ENCODE measurements at places on chromosomes 3 and 15.

DNA sequence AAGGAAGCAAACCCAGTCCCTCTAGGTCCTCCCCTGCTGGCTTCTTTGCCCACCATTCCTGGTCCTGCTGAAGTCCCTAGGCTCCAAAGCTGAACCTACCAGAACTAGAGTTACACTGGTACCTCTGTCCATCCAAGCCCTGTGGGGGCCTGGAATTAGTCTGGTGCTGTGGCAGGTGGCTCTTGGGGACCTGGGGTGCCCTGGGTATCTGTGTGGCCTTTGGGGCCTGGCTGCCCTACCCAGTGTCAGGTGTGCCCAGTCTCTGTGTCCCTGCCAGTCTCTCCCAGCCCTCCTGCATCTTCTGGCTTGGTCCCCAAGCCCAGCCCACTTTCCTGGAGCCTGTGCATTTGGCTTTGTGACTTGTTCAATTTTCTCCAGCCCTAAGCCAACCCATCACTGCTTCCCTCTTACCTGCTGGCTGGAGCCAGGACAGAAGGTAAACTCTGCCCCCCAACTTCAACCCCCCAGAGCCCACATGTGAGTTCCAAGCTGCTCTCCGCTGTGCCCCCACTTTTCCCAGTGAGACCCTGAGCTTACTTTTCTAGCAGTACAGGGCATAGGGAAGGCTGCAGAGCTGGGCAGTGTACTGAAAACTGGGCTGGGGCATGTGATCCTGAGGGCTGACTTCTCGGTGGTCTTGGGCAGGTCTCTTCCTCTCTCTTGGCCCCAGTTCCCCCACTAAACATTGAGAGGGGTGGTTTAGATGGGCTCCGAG is 28.3 kb upstream of the HHATL start:
- no peak for DNase-seq

GRCh38 chr3:4520033-4520816 is 27.1 kb downstream of the ITPR1 start:
- DNase-seq = no peak

DNA sequence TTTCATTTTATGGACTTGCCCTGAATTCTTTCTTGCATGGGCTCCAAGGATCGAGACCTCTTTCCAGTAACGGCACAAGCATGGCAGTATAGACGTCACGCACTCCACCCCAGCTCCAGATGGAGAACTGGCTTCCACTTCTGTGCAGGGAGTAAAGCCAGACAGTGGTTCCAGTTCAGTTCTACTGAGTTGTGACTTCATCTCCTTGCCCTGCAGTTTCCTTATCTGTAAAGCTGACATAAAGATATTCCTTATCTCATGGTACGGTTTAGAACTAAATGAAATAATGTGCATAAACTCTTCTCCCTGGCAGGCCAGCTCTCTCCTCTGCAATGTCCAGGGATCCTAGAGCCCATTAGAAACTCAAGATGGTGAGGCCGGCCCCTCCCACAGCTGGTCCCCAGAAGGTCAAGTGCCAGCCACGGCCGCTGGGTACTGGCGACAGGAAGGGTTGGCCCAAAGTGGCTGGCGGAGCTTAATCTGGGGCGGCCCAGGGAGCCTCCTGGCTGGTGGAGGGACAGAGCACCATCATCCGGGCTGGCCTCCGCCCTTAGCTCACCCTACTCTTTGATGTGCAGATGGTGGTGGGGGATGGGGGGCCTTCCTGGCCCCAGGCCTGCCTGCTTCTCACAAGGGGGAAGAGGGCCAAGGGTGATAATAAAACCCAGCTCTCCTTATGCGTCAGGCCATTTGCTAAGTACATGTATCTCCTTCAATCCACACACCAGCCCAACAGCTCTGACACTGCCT is 7.2 kb downstream of the MESP2 start:
- no peak for DNase-seq

DNA sequence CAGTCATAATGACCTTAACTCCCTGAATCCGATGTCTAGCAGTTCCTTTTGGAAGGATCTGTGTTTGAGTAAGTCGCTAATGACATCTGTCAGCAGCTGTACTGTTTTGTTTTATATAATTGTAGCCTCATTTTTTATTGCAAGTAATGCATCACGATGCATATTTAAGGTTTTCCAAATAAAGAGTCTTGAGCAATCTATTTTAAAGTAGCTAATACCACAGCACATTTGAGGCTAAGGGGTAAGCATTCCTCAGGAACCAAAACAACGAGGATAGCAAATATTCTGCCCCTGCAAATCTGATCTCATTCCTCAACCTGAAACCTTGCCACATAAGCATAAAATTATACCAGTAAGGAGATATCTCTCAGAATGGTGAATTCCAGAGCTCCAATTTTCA is 98.7 kb downstream of the TBC1D5 start:
- DNase-seq = no peak

DNA sequence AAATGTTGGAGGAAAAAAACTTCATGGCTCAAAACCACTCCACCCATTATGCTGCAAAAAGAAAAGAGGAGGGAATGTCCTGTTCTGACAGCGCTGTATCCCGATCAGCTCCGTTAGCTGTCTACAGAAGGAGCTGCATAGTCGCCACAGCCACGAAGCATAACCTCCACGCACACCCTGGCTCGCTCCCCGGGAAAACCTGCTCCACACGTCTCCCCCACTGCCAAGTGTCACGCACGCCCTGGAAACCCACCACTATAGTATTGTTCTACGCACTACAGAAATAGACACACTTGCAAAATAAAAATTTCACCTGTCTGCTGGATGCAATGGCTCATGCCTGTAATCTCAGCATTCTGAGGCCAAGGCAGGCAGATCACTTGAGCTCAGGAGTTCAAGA is 55.8 kb downstream of the TBC1D2B start:
- no peak for DNase-seq

GRCh38 chr3:142947799-142948575 is 15.5 kb downstream of the PAQR9 start:
- DNase-seq = no peak

DNA sequence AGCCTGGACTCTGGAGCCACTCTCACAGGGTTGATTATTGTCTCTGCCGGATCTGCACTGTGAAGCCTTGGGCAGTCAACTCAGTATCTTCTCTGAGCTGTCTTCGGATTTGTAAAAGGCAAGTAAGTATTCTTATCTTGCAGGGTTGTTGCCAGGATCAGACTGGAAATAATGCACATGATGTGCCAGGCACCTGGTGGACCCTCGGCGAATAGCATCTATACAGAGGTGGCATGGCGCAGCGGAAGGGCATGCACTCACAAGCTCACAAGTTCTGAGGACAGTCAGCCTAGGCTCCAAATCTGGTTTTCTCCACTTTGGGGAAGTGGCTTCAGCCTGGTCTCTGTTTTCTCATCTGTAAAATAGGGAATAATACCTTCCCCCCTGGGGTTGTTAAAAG is 113.9 kb downstream of the SRGAP3 start:
- DNase-seq = no peak

- no peak for DNase-seq
Measured at GRCh38 chr15:100206643-100207042, 135.1 kb downstream of the ADAMTS17 start.

GRCh38 chr15:33988384-33988783 is 20.1 kb downstream of the CHRM5 start:
- DNase-seq = no peak

DNA sequence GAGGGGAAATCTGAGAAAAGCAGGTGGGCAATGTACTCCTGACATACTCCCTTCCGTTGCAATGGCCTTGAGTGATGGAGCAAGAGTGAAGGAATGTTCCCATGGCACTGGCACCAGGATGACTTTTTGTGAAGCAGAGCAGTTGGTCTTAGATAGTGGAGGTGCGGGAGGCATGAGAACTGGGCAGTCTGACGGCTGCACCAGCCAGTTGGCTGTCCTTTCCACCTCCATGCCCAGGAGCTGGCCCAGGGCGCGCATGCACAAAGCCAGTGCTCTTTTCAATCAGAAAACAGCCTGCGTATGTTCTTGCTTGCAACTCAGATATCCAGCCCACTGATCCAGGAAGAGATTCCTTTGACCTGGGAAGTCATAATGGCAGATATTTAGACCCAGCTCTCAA is 136.8 kb downstream of the PGPEP1L start:
- no peak for DNase-seq

- DNase-seq = no peak
Measured at GRCh38 chr15:80396096-80396495, 8.1 kb upstream of the ARNT2 start.

GRCh38 chr3:171219258-171219657 is 192.7 kb upstream of the SLC2A2 start:
- DNase-seq = peak; percentile 53

DNA sequence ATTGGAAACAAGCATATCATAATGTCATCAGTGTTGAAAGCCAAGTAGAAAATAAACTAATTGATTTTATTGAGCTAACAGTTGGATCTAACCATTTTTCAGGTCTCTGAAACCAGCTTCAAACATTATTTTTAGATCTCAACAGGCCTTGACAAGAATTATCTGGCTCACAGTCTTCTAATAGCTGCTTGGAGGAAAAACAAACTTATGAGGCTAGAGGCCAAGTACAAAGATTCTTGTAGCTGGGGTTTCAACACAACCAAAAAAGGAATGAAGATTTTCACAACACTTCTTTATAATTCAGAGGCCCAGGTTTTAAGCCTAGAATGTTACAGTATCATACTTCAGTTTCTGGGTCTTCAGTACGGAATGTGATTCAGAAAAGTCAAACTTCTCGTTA is 3.7 kb downstream of the SETMAR start:
- no peak for DNase-seq

GRCh38 chr3:4250064-4250463 is 53.1 kb upstream of the SETMAR start:
- DNase-seq = no peak

DNA sequence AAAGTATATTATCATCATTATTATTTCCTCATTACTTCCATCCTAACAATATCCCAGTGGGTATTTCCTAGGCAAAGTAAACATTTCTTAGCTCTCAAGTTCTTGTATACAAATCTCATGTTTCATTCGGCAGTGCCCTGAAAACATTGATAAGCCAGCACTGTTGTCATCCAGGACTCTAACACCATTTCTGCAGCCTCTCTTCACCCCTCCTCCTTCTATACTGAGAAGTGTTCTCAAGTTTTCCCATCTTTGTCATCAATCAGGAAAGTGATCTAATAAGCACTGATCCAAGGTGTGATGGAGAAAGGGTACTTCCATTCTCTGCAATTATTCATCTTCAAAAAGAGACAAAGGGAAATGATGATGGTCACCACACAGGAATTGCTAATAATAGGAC is 168.4 kb upstream of the CCDC54 start:
- no peak for DNase-seq

- DNase-seq = no peak
Measured at GRCh38 chr3:180626844-180627243, 24.9 kb downstream of the TTC14 start.

- no peak for DNase-seq
Measured at GRCh38 chr15:92365906-92366305, 27.8 kb upstream of the ST8SIA2 start.

DNA sequence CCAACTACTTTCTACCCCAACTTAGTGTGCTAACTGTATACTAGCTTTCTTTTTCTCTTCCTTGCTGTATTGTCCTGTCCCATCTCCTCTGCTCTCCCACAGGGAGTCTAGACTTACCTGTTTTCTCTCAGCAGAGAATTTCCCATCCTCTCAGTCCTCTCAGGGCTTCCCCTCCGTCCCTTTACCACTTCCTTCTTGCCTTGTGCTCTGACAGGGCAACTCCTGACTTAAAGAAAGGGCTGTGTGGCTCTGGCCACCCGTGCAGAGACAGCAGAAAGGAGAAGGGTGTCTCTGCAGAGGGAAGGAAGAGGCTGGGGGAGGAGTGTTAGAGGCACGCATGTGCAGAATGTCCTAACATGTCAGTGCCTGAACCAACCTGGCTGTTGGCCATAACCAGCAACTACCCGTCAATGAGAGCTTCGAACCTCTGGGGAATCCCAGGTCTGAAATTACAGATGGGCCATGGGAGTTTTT is at the start of gene GCSAM:
GCSAM (minus strand) TSS at position 274 of the 474 bp plus-strand sequence; CDS start at position 146, 128 bp downstream.
- DNase-seq = peak; percentile 90

GRCh38 chr15:48076454-48076853 is 44.3 kb upstream of the SLC24A5 start:
- no peak for DNase-seq

GRCh38 chr15:67444100-67444499 is 76.8 kb upstream of the C15orf61 start:
- DNase-seq = no peak

DNA sequence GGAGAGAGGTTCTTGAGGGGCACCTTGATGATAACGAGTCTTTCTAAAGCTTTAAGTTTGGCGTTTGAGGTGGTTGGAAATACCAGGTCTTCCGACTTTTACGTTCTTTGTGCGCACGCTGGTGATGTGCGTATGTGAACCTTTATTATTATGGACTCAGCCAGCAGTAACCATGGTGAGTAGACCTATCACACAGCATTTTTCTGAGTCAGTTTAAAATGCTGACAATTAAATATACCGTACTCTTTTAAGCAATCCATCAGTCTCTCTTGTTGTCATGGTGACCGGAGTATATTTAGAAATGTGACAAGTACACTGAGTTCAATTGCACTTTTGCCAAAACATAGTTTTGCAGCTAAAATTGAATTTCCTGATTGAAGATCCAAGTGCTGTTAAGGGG is 172.2 kb downstream of the LPP start:
- no peak for DNase-seq

- DNase-seq = peak; percentile 48
Measured at GRCh38 chr15:30962079-30962478, 29.3 kb downstream of the MTMR10 start.

DNA sequence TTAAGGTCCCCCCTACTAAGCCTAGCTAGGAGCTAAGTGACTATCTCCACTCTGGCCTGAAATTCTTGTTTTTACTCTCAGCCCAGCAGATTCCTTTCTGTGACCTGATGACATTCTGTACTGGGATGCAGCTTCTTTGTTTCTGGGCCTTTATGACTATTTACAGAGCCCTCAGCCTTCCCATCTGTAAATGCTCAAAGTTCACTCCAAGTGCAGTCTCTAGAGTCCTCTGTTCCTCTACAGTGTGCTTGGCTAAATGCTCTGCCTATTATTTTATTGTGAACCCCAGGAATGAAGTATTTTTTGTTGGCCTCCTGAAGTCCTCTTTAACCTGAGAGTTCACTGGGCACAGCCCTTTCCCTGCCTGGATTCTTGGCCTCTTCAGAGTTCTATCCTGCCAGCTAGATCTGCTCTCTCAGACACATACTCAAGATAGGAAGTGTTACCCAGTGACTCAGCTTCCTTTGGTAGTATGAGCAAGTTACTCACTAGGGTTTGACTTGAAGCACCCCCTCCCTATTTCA is 278.1 kb upstream of the P2RY1 start:
- DNase-seq = no peak

DNA sequence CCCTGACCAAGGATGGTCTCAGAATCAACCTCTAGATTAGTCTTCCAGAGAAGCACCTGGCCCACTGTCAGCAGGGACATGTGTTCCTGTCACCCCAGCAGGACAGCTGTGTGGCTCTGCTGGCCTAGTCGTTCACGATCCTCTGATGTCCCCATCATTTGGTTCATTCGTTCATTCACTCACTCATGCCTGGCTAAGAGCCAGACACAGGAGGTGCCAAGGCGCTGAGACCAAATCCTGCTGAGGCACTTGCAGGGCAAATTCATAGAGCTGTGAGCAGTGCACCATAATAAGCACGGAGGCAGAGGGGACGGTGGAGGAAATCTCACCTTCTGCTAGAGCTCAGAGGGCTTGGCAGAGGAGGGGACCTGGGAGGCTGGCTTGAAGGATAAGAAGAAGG is 49.9 kb upstream of the FGD5 start:
- no peak for DNase-seq
